T-helper 17 cell (primary cell): ENCODE measurements at places on chromosomes 5 and 9.

DNA sequence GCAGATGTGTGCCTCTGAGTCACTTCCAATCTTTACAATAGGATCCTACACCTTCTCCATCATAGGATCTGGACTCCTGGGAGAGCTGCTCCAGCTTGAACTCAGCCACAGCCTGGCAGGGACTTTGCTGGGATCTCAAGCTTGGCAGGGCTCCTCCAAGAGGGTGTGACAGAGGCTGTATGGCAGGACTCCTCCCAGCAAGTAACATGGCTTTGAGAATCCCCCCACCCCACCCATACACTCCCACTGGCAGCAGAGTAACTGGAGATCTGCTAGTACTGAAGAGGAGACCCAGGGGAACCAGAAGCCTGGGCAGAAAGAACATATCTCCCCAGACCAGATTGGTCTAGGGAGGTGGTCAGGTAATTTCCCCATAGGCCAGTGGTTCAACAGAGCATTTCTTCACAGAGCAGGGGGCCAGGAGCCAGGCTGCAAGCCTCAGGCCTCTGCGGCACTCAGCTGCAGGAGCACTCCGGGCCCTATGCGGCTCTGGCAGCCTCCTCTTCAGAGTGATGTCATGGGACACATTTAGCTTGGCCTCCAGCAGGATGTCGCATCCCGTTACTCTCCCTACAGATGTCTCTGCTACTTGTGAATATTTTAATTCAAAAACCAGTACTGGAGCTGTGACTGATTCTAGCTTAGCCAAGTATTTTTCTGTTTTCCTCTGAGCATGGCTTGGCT is 1.7 kb upstream of the ACSL6 start:
- DNase-seq: no peak

- DNase-seq: no peak
These were observed 140.9 kb downstream of the HSPA4 start for GRCh38 chr5:133192716-133193115.

DNA sequence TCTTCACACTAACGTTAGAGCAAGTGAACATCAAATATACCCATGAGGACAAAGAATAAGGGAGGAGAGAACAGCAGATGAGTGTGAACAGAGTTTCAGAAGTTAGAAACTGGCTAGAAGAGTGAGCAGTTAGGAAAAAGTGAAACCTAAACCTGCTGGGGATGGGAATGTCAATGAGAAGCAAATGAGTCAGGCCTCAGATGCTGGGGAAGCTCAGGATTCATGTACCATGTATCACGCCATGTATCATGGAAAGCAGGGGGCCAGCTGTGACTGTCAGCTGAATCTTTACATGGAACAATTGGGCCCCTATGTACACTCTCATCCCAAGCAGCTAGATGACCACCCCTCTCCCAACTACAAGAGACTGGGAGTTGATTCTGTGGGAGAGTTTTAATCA is 16.2 kb downstream of the GDF9 start:
- DNase-seq: no peak

- DNase-seq: no peak
These were observed 126.2 kb upstream of the SLC28A3 start for GRCh38 chr9:84466580-84467285.

DNA sequence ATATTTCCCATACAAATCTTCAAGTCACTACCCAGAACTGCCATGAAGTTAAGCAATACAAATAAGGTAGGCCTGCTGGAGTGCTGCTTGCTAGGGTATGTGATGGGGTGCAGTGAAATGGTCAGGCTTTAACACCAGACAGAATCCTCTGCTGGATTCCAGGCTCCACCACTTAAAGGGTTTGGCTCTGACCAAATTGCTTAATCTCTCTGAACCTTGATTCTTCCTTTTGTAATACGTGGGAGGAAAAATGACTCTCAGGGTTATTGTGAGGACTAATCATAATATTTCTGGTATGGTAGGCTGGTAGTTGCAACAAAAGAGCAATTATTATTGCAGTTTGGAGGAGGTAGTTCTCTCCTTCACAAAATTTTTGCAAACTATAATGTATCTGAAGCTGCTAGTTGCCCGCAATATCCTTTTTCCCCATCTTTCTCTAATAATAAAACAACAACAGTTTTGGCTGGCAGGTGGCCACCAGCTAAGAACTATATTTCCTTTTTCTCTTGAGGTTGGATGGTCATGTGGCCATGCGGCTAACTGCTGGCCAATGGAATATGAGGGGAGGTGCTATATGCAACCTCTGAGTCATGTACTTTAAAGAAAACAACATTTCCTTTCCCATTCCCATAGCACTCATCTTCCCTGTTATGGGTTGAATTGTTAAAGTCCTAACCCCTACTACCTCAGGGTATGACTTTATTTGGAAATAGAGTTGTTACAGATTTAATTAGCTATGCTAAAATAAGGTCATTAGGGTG is 44.1 kb downstream of the CCL28 start:
- DNase-seq: no peak

- no peak for DNase-seq
These were observed 150.9 kb downstream of the ZSWIM6 start for GRCh38 chr5:61482980-61483379.
